ENCODE measurements at places on chromosomes 13 and 19.
A peak's percentile ranks its signal among the peaks of the same experiment; 100 is the strongest.

- DNase-seq: no peak
Observed at GRCh38 chr19:52990759-52991418, 22.8 kb upstream of the ERVV-1 start.

DNA sequence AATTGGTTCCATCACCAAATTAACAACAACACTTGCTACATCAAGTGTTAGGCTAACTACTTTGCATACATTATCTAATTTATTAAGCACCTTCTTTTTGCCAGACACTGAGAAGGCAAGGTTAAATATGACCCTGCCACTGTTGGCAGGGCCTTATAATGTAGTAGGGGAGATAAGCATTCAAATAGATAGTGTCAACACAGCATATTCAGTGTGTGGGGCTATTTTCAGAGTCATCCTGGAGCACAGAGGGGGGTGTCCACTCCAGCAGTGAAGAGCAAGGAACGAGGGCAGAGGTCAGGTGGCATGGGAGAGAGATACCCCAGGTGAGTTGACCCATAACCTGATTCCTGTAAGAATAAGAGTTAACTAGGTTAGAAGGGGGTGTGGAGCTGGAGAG is 121.6 kb downstream of the COG6 start:
- no peak for DNase-seq

GRCh38 chr13:78978381-78978998 is 319.5 kb upstream of the OBI1 start:
- peak; percentile 2 for DNase-seq

DNA sequence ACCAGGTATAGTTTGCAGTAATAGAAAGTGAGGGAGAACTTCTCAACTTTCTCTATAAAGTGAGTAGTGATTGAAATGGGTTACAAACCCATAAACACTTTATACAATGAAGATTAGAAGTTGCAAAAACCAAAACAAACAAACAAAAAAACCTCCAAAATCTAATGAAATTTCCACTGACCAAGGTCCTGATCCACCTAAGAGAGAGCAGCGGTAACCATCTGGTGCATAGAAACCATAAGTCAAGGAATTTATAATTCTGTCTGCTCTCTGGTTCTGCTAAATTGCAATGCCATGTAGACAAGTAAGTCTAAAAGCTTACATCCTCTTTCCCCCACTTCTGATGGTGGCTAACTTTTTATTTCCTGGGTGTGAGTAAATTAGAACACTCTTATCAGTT is 463.4 kb downstream of the EFNB2 start:
- no peak for DNase-seq

- DNase-seq: peak; percentile 91
Observed at GRCh38 chr19:4400135-4400936, at the start of gene SH3GL1. TSS of gene SH3GL1 (minus strand) at chr19:4400547. CDS start at chr19:4400368, 179 bp downstream.

- no peak for DNase-seq
Observed at GRCh38 chr19:41154060-41154459, 39.0 kb upstream of the CYP2S1 start.

GRCh38 chr19:41111750-41112295 is 2.4 kb upstream of the CYP2F1 start:
- DNase-seq: no peak

GRCh38 chr19:15210323-15210781 is 9.6 kb upstream of the NOTCH3 start:
- DNase-seq: no peak

GRCh38 chr19:1725100-1726064 is 27.9 kb upstream of the ONECUT3 start:
- peak; percentile 38 for DNase-seq

GRCh38 chr19:30558793-30559192 is 186.6 kb downstream of the ZNF536 start:
- no peak for DNase-seq

GRCh38 chr13:53042877-53043276 is 14.3 kb downstream of the OLFM4 start:
- DNase-seq: no peak

GRCh38 chr19:16521715-16522289 is 20.4 kb downstream of the CHERP start:
- no peak for DNase-seq

GRCh38 chr13:99656092-99656745 is 154.9 kb downstream of the TM9SF2 start:
- DNase-seq: peak; percentile 84

DNA sequence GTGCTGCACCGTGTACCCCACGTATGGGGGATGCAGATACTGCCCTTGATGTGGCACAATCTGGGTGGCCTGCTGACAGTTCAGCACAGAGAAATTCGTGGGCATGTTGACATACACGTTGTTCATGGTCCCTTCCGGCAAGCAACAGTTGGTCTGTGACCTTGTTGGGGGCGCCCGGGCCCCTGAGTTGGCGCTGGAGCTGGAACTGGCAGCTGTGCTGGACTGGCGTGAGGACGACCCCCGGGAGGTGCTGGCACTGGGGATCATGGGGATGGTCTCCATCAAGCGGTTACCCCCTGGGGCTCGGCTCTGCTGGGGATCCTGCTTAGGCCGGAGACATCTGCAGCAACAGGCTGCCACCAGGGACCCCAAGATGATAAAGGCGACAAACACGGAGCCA is 5.2 kb downstream of the SHISA2 start:
- no peak for DNase-seq

DNA sequence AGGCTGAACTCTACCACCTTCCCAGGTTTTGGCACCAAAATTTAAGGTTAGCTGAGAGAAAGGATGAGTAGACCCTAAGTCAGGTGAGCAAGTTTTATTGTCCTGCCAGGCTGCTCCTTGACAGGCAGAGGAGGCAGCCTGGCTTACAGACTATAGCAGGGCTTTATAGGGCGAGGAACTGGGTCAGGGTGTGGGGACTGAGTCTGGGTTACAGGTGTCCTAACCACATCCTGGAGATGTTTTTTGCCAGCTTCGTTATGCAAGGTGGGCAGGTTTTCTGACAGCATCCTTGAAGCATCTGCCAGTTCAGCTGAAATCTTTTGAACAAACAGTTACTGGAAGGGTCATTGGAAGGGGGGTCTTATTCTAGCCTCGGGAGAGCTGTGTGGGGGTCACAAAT is 905.7 kb upstream of the SLITRK5 start:
- DNase-seq: no peak

GRCh38 chr19:39814595-39814994 is 19.4 kb downstream of the DYRK1B start:
- no peak for DNase-seq
